ENCODE measurements at places on chromosomes 2 and 18. TPM values are rescaled to one million over a fixed set of nuclear protein-coding genes. Genes with fewer than 3 reads are reported as not detected.

GRCh38 chr2:232477751-232478510 lies 9.7 kb downstream of the ECEL1 start:
- no peak for DNase-seq

Gene TUBB8B
- total RNA-seq = not detected

Gene TRMT61B
- 5.7 TPM for total RNA-seq

DNA sequence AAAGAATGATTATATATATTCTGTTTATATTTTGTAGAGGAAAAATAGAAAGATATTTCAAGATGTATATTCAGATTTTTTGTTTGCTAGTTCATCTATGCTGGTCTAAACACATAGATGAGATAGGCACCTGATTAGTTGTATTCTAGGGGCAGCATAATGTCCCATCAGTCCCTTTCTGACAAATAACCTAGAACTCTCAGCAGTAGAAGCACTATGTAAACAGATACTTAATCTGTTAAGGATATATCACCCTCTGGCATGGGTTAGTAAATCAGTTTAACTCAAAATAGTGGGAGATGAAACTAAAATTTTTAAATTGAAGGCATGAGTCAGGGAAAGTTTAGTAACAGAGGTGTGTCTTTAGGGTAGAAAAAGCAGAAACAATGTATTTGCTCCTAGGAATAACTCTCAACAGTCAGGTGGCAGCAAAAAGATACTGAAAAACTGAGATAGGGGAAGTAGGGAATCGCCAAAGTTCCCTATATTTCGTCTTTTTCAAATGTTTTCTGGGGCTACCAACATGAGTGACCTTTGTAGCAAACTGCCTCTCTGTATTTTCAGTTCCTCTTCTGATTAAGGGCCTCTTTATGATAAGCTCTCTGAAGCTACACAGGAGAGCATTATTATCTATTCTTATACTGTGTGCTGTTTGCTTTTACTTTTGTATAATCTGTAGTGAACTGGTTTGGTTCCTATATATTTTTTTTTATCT lies 5.7 kb downstream of the PPP1R1C start:
- DNase-seq = no peak

DNA sequence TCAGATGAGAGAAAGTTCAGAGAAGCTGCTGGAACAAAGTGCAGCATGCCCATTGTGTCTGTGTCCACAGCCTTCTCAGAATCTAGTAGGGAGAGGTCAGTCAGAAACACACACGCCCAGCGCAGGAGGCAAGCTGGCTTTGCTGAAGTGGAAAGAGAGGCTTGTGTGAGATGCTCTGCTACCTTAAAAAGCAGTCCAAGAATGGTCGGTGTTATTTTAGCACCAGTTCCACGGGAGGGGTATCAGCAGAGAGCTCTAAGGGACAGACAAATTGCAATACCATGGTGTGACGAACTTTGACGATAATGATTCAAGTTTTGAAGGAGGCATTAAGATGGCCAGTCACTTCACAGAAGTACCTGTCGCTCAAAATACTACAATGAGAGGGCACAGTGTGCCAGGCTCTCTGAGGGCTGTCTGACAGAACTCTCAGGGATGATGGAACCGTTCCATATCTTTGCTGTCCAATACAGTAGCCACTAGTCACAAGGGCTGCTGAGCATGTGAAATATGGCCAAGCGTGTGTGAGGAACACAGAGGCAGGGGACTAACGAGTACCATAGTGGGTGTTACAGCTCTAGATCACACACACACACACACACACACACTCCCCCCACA lies 237.5 kb upstream of the TMEM200C start:
- DNase-seq = no peak

DNA sequence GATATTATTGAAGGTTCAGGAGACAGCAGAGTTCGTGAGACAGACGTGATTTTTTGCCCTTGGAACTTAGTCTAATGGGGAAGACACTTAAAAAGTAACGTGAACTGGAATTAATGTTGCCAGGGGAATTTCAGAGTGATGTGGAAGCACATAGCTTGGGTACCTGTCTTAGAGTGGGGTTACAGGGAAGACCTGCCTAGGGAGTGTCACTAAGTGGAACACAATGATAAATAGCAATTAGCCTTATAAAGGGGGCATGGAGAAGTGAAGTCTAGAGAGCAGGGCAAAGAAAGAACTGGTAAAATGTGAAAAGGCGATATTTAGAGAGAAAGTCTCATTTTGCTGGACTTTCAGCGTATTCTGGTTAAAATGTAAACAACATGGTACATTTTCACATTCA lies 306.0 kb upstream of the TCF4 start:
- DNase-seq = no peak

GRCh38 chr2:109151519-109151918 lies 22.5 kb downstream of the SH3RF3 start:
- DNase-seq = no peak

DNA sequence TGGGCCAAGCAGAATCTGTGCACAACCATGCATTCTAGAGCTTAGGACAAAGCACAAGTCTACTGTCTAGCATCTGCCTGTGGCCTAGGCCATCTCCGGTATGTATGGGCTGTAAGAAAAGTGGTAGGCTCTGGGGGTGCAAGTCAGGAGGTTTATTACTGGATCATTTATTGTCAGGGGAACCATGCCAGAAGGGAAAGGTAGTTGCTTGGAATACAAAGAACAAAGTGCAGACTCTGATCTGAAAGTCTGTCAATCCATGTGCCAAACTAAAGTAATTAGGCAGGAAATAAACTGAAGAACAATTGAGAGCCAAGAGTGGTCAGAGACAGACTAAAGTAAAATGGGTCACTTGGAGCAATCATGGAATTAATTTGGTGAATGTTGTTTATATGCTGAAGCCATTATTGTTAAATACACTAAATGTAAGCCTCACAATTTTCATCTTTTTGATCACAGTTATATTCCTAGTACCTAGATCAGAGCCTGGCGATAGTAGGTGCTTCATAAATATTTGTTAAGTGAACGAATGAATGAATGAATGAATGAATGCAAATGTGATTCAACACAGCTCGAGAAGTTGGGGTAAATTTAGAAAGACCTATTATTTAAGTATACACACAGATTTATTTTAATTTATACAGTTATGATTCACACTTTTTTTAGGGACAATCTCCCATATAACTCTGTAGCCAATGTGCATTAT lies 260.7 kb upstream of the STON1 start:
- DNase-seq = no peak

- no peak for DNase-seq
These were observed 36.2 kb downstream of the AMER3 start for GRCh38 chr2:130791617-130791939.

- DNase-seq = no peak
These were observed 94.5 kb upstream of the UPP2 start for GRCh38 chr2:158006961-158007719.

- DNase-seq = no peak
These were observed 84.6 kb downstream of the PLCL1 start for GRCh38 chr2:197889041-197889440.

Data from omental fat pad (tissue), 4 donors.